MCF 10A (cell line): ENCODE measurements at places on chromosomes 3 and 15.

GRCh38 chr15:97815835-97816234, 144.7 kb upstream of the ARRDC4 start:
- no peak for DNase-seq

GRCh38 chr3:52831500-52832301, 1.2 kb upstream of the ITIH4 start:
- peak; percentile 93 for DNase-seq

- no peak for DNase-seq
Measured at GRCh38 chr3:49166752-49167556, 823 bp upstream of the CCDC71 start.

DNA sequence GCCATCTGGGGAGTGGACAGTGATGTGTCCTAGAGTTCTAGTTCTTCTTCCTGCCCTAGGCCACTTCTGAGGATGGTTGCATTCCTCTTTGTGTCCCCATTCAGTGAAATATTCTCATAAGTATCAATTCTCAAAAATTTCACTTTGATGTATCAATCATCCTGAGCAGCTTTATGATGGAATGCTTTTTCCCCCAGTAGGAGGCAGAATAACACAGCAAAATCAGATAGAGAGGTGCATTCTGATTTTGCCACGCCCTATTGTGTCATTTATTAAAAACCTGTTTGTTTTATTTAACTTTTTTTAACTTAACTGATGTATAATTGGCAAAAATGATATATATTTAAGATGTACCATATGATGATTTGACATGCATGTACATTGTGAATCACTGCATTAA, 656.0 kb upstream of the GRM7 start:
- peak; percentile 2 for DNase-seq

DNA sequence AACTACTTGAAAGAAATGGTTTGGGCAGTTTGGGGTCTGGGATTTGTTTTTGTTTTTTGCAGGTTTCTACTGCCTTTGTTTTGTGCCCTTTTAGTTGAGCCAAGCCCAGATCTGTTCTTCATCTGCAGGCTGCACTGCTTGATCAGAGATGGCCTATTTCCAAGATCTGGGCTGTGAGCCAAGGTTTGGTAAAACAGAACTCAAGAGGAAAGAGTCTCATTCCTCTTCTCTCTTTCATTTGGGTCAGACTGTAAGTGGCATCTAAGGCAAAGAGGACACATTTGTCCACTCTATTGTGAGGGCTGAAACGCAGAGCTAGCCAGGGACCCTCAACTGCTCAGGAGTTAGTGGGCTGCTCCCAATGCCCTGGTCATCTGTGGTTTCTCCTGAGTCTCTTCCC, 104.4 kb upstream of the UBE3A start:
- DNase-seq: no peak
